Activated naive CD4-positive, alpha-beta T cell treated with anti-CD3 and anti-CD28 coated beads for 36 hours (primary cell): ENCODE measurements at places on chromosomes 1 and 21.

DNA sequence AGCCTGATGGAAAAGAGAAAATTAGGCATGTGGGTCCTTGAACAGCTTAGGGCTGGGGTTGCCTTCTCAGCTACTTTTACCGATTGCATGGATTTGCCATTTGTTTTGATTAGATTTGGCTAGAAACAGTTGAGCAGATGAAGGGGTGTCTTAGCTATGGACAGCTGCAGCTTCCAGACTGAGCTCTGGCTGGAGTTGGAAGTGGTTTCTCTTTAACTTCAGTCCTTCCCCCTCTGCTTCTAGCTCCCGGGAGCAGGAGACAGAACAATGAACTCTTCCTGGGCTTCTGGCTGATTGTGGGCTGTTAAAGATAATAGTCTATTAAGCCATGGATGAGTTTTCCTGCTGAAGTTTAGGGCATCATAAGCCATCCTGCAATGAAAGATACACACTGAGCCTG lies 50.7 kb downstream of the UBE2T start:
- H3K4me3 ChIP-seq = no peak overlapping the region
- no peaks in the 10 kb centered on the region for H3K36me3 ChIP-seq
- H3K4me1 ChIP-seq = peaks cover 14% of the 10 kb centered on the region
- no peaks in the 10 kb centered on the region for H3K27me3 ChIP-seq

GRCh38 chr1:38246955-38247952 lies 200.7 kb upstream of the POU3F1 start:
- peaks cover 23% of the 10 kb centered on the region for H3K27me3 ChIP-seq
- DNase-seq = no peak
- H3K27ac ChIP-seq = no peak overlapping the region
- H3K4me1 ChIP-seq = no peaks in the 10 kb centered on the region
- no peaks in the 10 kb centered on the region for H3K36me3 ChIP-seq

GRCh38 chr21:43337901-43338655 lies 88.9 kb downstream of the SIK1 start:
- H3K36me3 ChIP-seq = no peaks in the 10 kb centered on the region
- no peak for DNase-seq
- H3K4me3 ChIP-seq = no peak overlapping the region
- H3K27me3 ChIP-seq = no peaks in the 10 kb centered on the region

- no peak overlapping the region for H3K4me3 ChIP-seq
- no peaks in the 10 kb centered on the region for H3K36me3 ChIP-seq
- no peak overlapping the region for H3K27ac ChIP-seq
- H3K27me3 ChIP-seq = no peaks in the 10 kb centered on the region
Observed at GRCh38 chr1:6738987-6739676, 37.5 kb upstream of the DNAJC11 start.

- H3K4me3 ChIP-seq = no peak overlapping the region
- H3K4me1 ChIP-seq = peaks cover 31% of the 10 kb centered on the region
- no peaks in the 10 kb centered on the region for H3K27me3 ChIP-seq
- H3K27ac ChIP-seq = no peak overlapping the region
- no peak for DNase-seq
Observed at GRCh38 chr1:229336345-229336744, 6.5 kb downstream of the CCSAP start.

- DNase-seq = no peak
- H3K4me1 ChIP-seq = no peaks in the 10 kb centered on the region
- H3K27ac ChIP-seq = no peak overlapping the region
- H3K36me3 ChIP-seq = no peaks in the 10 kb centered on the region
- H3K27me3 ChIP-seq = peaks cover 11% of the 10 kb centered on the region
Observed at GRCh38 chr21:44749759-44750674, 38.6 kb upstream of the TSPEAR start.

DNA sequence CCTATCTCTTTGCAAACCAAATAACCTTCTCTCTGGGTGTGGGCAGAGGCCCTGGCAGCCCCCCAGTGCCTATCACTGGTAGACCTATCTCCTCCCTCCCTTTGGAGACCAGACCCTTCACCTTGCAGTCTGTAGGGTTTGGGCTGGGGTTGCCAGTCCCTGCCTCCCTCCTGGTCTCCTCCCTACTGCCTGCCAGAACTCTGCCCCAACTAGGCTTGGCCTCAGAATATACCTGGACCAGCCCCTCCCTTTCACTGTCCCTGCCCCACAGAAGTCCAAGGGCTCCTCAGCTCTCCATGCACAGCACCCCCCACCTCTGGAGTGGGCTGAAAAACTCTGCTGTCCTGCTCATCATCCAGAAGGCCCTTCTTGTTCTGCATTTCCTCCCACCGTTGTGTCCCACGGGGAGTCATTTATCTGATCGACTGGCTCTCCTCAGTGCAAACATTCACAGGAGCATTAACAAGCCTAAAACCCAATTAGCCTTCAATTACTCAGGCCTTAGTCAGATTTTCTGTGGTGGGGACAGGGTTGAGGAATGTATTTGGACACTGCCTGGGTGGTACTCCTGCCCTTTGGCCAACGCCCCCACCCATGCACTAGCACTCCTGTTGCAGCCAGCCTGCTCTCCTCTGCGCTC lies 27.7 kb upstream of the DMBX1 start:
- peaks cover 33% of the 10 kb centered on the region for H3K27me3 ChIP-seq
- DNase-seq = no peak
- H3K36me3 ChIP-seq = no peaks in the 10 kb centered on the region
- no peak overlapping the region for H3K4me3 ChIP-seq
- H3K4me1 ChIP-seq = peaks cover 6% of the 10 kb centered on the region
- no peak overlapping the region for H3K27ac ChIP-seq

GRCh38 chr1:19357299-19357986 lies 45.3 kb downstream of the SLC66A1 start:
- H3K4me3 ChIP-seq = no peak overlapping the region
- no peak overlapping the region for H3K27ac ChIP-seq
- peaks cover 10% of the 10 kb centered on the region for H3K36me3 ChIP-seq
- DNase-seq = no peak

DNA sequence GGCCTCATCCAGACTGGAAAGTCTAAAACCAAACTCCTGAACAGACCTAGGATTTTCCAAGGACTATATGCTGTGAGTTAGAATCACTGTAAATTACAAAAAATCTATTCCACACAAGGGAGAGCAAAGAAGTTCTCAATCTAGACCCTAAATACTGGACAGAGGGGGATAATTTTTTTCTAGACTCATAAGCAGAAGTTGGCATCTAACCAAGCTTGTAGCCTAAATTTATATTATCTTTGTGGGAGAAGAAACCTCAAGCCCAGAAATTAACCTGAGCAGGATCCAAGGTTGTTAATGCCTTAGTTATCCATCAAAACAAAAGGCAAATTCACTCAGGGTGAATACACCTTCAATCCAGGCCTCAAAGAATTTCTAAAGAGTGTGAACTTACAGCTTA lies 290.2 kb downstream of the SMYD3 start:
- H3K36me3 ChIP-seq = peaks cover 15% of the 10 kb centered on the region
- no peak overlapping the region for H3K27ac ChIP-seq
- no peak overlapping the region for H3K4me3 ChIP-seq
- no peaks in the 10 kb centered on the region for H3K27me3 ChIP-seq
- H3K4me1 ChIP-seq = no peaks in the 10 kb centered on the region

- H3K4me3 ChIP-seq = peak overlapping the region; percentile 20
- DNase-seq = no peak
- peaks cover 66% of the 10 kb centered on the region for H3K4me1 ChIP-seq
- H3K27me3 ChIP-seq = no peaks in the 10 kb centered on the region
Observed at GRCh38 chr1:100422065-100422464, 69.8 kb downstream of the CDC14A start.

GRCh38 chr21:44718093-44718492 lies 6.7 kb upstream of the TSPEAR start:
- H3K4me1 ChIP-seq = peaks cover 3% of the 10 kb centered on the region
- no peak overlapping the region for H3K27ac ChIP-seq
- H3K27me3 ChIP-seq = peaks cover 22% of the 10 kb centered on the region
- DNase-seq = no peak
- no peaks in the 10 kb centered on the region for H3K36me3 ChIP-seq
